Upper lobe of left lung (tissue), 6 donors: ENCODE measurements at places on chromosomes 7 and 10. TPM values are rescaled to one million over a fixed set of nuclear protein-coding genes. Genes with fewer than 3 reads are reported as not detected.

Gene NXPH1
- not detected for total RNA-seq

Gene POP7
- total RNA-seq: 32.5 TPM

Gene C10orf67
- 2.3 TPM for total RNA-seq

Gene TMEM176A
- total RNA-seq: 24.9 TPM

Gene PCDH15
- total RNA-seq: 1.0 TPM

Gene AVL9
- total RNA-seq: 33.9 TPM

Gene ITGB8
- total RNA-seq: 5.2 TPM

Gene GARIN1A
- 24.1 TPM for total RNA-seq

Gene OPN4
- total RNA-seq: not detected

Gene C10orf90
- not detected for total RNA-seq

Gene WDR86
- 2.4 TPM for total RNA-seq

Gene ASZ1
- not detected for total RNA-seq

- no peaks in the 10 kb centered on the region for H3K27me3 ChIP-seq
- DNase-seq: no peak
- H3K27ac ChIP-seq: no peak overlapping the region
- H3K36me3 ChIP-seq: no peaks in the 10 kb centered on the region
- no peaks in the 10 kb centered on the region for H3K4me1 ChIP-seq
These were observed 910.6 kb downstream of the KCNMA1 start for GRCh38 chr10:76727038-76727437.

GRCh38 chr10:109956454-109957091, 33.3 kb upstream of the XPNPEP1 start:
- no peak overlapping the region for H3K4me3 ChIP-seq
- no peaks in the 10 kb centered on the region for H3K36me3 ChIP-seq
- no peak for DNase-seq

DNA sequence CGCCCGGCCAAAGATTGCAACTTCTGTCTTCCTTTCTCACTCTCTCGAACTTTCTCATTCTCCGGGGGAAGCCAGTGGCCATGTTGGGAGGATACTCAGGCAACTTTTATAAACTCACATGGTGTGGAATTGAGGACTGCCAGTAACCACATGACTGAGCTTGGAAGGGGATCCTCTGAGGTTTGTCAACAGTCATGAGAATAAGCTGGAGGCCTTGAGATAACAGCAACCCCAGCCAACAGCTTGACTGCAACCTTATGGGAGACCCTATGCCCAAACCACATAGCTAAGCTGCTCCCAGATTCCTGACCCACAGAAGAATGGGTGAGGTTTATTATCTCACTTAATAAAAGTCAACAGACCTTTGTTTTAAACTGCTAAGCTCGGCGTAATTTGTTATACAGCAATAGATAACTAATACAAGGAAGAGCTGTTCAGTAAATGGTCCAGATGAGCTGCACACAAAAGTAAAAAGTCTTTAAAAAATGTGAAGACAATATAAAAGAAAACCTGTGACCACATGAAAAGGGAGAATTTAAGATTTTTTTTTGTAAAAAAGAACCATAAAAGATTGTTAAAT, 9.6 kb downstream of the SYPL1 start:
- no peak overlapping the region for H3K27ac ChIP-seq
- DNase-seq: no peak
- no peaks in the 10 kb centered on the region for H3K36me3 ChIP-seq
- H3K27me3 ChIP-seq: no peaks in the 10 kb centered on the region
- no peak overlapping the region for H3K4me3 ChIP-seq

GRCh38 chr7:70325509-70326101, 727.3 kb downstream of the AUTS2 start:
- no peaks in the 10 kb centered on the region for H3K36me3 ChIP-seq
- no peak for DNase-seq
- H3K4me1 ChIP-seq: no peaks in the 10 kb centered on the region
- no peaks in the 10 kb centered on the region for H3K27me3 ChIP-seq

DNA sequence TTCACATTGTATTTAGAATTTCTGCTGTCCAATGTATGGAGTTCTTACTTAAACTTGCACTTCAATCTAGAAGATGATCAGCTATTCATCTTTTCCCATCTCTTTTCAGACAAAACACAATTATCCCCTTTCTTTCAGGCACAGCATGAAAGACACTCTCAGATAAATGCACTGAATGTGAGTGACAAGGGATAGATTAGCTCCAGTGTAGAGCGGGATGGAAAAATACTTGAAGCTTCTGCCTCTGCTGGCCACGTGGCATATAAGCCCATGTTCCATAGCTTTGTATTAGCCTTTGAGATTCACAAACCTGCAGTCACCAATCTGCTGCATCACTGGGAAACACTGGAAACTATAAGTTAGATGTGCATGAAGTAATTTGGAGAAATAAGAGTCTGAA, 162.2 kb upstream of the FAM3C start:
- no peaks in the 10 kb centered on the region for H3K4me1 ChIP-seq
- no peak overlapping the region for H3K4me3 ChIP-seq

DNA sequence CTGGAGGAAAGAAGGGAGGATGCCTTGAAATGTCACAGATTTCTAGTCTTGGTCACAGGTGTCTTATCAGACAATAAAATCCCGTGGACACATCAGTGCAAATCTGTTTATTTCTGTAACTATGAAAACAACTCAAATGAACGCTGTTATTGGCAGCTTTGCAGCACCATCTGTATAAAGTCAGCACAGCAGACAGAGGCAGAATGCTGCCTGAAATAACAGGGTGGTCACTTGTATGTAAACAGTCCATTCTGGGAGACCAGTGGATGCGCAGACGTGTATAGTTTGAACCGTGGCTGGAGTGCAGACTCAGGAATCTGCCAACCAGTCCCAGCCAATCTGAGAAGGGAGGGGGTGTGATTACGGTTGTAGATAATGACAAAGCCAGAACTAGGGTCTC, 54.8 kb downstream of the SEC23IP start:
- peaks cover 20% of the 10 kb centered on the region for H3K36me3 ChIP-seq
- DNase-seq: no peak
- H3K4me1 ChIP-seq: no peaks in the 10 kb centered on the region
- H3K4me3 ChIP-seq: no peak overlapping the region

GRCh38 chr7:149832332-149833041, 5.7 kb upstream of the ZNF862 start:
- H3K27ac ChIP-seq: no peak overlapping the region
- no peak for DNase-seq
- no peaks in the 10 kb centered on the region for H3K36me3 ChIP-seq

DNA sequence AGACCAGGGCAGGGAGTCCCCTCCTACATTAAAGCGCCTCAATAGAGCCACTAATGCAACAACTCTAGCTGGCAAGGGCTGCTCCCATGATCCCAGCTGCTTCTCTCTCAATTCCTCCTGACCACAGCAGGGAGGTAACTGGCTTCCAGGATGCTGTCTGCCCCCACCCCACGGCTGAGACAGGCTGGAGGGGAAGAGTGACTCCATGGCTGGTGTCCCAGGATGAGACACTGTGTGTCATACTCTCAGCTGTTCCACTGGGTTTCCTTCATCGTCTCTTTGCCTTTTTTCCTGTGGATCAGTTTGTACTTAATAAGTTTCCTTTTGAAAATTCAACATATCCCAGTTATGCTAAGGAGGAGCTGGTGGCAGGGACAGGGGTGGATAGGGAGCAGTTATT, 27.7 kb upstream of the MYH16 start:
- no peaks in the 10 kb centered on the region for H3K27me3 ChIP-seq
- H3K36me3 ChIP-seq: no peaks in the 10 kb centered on the region

DNA sequence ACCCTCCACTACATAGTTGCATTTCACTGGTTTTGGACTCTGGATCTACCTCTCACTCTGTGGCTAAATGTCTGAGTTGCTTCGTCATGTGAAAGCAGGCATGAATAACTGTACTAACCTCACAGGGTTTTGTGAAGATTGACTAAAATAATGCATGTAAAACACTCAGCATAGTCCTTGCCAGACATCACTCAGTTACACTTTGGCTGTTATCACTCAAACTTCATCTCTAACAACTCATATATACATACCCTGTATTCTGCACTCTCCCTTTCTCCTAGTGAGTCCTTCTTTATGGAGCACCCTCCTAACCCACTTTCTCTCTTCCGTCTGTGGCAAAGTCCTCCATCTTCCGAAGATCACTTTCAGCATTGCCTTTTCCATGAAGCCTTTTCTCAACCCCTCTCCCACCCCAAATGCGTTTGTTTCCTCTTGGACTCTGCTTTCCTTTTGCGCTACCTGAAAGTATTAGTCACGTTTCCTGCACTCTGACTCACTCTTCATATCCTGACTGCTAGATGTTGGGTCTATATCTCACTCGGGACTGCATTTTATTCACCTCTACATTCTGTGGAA, 72.6 kb downstream of the OSBPL3 start:
- H3K36me3 ChIP-seq: no peaks in the 10 kb centered on the region
- no peaks in the 10 kb centered on the region for H3K27me3 ChIP-seq
- H3K4me1 ChIP-seq: peaks cover 8% of the 10 kb centered on the region
- DNase-seq: no peak
- H3K4me3 ChIP-seq: no peak overlapping the region
- H3K27ac ChIP-seq: no peak overlapping the region

DNA sequence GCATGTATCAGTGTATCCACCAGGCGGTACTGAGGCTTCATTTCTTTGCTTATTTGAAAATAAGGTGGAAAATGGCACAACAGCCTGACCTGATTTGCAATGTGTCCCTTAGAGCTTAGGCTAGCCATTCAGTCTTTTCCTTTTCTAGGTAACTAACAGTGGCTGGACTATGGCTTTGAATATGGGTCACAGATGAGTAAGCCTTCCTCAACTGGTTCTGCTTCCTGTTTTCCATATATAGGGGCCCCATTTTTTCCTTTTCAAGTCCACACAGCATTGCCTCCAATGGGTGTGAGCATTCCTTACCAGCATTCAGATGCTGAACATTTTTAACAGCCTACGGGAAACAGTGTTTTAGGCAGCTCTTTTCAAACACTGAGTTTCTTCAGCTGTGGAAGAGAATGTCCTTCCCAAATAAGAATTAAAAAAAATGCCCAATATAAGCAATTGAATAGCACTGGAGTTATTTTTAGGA, 3.9 kb upstream of the ITGB1 start:
- H3K36me3 ChIP-seq: no peaks in the 10 kb centered on the region
- H3K27ac ChIP-seq: peak overlapping the region; percentile 77
- DNase-seq: no peak
- H3K4me1 ChIP-seq: peaks cover 28% of the 10 kb centered on the region
- no peak overlapping the region for H3K4me3 ChIP-seq
- no peaks in the 10 kb centered on the region for H3K27me3 ChIP-seq

- no peak overlapping the region for H3K4me3 ChIP-seq
- peaks cover 82% of the 10 kb centered on the region for H3K36me3 ChIP-seq
- no peak for DNase-seq
- H3K27me3 ChIP-seq: no peaks in the 10 kb centered on the region
- no peak overlapping the region for H3K27ac ChIP-seq
These were observed 14.0 kb downstream of the NACAD start for GRCh38 chr7:45074528-45075354.

DNA sequence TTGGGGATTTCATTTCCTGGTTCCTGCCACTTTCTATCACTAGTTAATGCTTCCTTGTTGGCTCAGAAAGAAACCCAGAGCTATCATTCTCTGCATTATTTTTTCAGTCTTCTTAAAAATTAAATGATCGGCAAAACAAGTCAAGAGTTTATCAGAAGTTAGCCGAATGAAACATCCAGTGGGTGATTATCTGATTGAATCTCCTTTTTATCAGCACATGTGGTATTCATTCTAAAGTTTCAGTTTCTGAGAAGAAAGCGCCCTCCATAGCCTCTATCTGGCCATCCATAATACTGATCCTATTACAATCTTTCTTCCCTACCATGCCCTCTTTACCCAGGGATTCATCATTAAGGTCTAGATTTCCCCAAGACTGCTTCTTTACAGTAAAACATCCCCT, 71.8 kb downstream of the OSBPL3 start:
- no peaks in the 10 kb centered on the region for H3K27me3 ChIP-seq
- H3K27ac ChIP-seq: no peak overlapping the region
- no peak for DNase-seq
- H3K4me3 ChIP-seq: no peak overlapping the region
- H3K4me1 ChIP-seq: peaks cover 8% of the 10 kb centered on the region

DNA sequence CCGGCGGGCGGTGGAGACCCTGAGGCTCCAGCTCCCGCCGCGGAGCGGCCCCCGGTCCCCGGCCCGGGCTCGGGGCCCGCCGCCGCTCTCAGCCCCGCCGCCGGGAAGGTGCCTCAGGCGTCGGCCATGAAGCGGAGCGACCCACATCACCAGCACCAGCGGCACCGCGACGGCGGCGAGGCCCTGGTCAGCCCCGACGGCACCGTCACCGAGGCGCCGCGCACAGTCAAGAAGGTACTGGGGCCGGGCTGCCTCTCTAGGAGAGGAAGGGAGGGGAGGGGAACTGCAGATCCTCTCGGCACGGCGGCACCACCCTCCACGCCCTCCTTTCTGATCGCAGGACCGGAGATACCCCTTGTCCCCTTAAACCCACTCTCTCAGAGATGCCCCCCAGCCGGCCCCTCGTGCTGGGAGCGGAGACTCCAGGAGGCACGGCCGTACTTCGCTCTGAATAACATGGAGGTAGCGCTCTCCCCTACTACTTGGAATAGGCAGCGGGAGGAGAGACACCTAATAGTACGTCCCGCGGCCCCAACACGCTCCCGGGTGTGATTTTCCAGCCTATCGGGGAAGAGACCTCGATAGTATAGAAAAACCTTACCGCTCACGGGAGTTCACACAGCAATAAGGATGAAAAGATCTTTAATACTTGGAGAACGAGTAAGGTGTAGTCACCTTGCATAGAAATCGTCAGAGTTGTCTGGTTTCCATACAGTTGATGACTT, 538 bp downstream of the AHCYL2 start:
- H3K27me3 ChIP-seq: no peaks in the 10 kb centered on the region
- no peaks in the 10 kb centered on the region for H3K36me3 ChIP-seq
- peak; percentile 93 for DNase-seq
- H3K4me1 ChIP-seq: peaks cover 8% of the 10 kb centered on the region

DNA sequence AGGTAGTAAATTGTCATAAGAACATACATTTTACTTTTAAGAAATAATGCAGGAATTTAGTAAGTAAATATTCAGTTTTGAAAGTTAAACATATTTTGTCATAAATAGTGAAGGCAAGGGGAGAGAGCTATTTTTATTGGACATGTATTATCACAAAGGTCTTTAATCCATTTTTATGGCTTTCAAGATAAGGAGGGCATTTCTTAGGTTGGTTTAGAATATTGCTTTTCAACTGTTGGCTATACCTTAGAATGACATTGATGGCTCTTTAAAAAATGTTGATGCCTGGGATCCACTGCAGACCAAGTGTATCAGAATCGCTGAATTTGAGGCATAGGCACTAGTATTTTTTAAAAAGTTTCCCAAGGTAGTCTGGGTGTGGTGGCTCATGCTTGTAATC, 34.0 kb downstream of the ADAM22 start:
- H3K27ac ChIP-seq: no peak overlapping the region
- H3K4me1 ChIP-seq: no peaks in the 10 kb centered on the region
- no peak for DNase-seq
- no peaks in the 10 kb centered on the region for H3K27me3 ChIP-seq
- no peaks in the 10 kb centered on the region for H3K36me3 ChIP-seq

DNA sequence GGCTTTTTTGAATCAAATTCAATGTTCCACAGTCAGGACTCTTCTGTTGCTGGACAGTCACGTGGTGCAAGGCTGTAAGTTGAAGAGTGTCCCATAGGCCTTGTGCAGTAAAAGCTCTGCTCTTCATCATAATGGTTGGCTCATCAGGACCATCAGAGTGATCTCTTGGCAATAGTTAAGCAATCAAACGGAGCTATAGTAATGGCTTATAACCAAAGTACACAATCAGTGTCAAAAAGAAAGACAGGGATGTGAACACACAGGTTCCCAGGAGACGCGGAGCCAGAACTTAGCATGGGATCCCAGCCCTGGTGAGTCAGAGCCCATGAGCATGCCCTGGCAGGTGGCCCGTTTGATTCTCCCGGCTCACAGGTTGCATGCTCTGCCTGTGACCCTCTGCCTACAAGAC, 10.8 kb upstream of the GPNMB start:
- DNase-seq: no peak
- H3K36me3 ChIP-seq: no peaks in the 10 kb centered on the region
- H3K27me3 ChIP-seq: no peaks in the 10 kb centered on the region
- no peak overlapping the region for H3K4me3 ChIP-seq
- H3K4me1 ChIP-seq: no peaks in the 10 kb centered on the region
